HCT116 (cell line): ENCODE measurements at places on chromosomes 13 and 19. TPM values are rescaled to one million over a fixed set of nuclear protein-coding genes. Genes with fewer than 3 reads are reported as not detected.

Gene GRIK5
- 1.7 TPM for total RNA-seq

Gene CYP4F12
- 4.4 TPM for total RNA-seq

Gene KLK4
- total RNA-seq, result 0.84 TPM

Gene CYP4F2
- 1.1 TPM for total RNA-seq

Gene VSIG10L
- 4.6 TPM for total RNA-seq

Gene MAP4K1
- total RNA-seq, result 9.1 TPM

Gene KMT2B
- 29.9 TPM for total RNA-seq

Gene PSG5
- not detected for total RNA-seq

Gene MEIOSIN
- 2.1 TPM for total RNA-seq

Gene SLC8A2
- total RNA-seq, result 0.98 TPM

Gene PRODH2
- total RNA-seq, result 0.44 TPM

Gene ZNF578
- not detected for total RNA-seq

DNA sequence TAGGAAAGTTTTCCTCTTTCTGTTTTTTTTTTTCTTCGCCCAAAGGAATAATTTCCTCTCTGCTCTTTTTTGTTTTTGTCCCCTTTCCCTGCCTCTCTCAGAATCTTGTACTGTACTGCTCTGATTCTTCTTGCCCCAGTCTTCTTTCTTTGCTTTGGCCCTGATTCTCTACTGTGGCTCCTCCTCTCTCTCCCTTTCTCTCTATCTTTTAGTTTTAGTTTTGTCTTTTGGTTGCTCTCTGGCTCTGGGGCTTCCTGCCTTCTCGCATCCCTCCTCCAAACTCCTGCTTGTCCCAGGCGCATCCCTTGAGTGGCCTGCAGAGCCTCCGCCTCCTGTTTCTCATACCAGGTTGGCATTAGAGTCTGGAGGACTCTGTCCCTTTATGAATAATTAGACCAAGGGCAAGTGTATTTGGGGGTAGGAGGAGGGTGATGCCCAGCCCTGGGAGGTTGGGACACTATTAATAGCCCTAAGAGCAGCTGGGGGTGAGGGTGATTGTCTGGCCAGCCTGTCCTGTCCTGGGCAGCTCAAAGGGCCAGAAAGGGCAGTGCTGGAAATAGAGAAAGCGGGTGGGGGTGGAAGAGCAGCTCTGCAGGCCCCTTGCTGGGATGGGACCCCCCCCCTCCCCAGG is 39.1 kb downstream of the LYL1 start:
- DNase-seq, result no peak

- no peak for DNase-seq
Observed at GRCh38 chr19:6958791-6959190, 62.4 kb downstream of the MBD3L2B start.

DNA sequence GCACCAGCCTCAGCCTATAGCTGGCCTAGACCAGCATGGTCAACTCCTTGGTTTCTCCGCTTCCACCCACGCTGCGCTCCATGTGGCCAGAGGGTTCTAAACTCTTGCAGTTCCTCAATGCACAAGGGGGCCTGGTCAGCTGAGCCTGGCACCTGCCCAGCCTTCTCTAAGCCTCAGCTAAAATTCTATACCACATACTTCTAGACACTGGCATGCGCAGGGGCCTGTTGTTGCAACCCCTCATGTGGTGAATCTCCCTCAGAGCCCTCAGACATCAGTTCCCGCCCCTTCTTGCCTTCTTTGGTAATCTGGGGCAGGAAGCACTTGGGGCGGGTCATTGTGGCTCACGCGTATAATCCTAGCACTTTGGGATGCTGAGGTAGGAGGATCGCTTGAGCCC is 19.7 kb upstream of the LDLR start:
- no peak for DNase-seq

- no peak for DNase-seq
Observed at GRCh38 chr19:56134654-56134921, 6.5 kb upstream of the ZNF444 start.

DNA sequence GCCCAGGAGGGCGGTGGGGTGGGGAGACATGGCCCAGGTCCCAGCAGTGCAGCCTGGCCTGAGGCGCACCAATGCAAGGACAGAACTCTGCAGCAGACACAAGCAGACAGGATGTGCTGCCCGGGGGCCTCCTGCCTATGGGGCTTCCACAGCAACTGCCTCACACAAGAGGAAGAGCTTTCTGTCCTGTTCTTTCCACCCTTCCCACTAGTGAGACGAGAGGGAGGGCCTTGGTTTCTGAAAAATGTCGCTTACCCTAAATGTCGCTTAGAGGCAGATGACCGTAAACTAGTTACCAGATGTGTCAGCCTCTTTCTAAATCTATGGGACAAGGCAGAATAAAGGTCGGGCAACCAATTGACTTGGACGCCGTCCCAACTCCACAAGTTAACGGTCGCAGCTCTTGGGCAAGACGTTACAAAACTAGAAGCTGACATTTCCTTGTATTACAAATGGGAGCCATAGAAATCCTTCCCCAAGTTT is at the start of gene LAIR1:
TSS of gene LAIR1 (minus strand) at position 157 of the 483 bp plus-strand sequence. CDS start at position 30, 127 bp downstream.
- DNase-seq, result no peak

- DNase-seq, result no peak
Observed at GRCh38 chr13:102273111-102273510, 128.7 kb downstream of the FGF14 start.

DNA sequence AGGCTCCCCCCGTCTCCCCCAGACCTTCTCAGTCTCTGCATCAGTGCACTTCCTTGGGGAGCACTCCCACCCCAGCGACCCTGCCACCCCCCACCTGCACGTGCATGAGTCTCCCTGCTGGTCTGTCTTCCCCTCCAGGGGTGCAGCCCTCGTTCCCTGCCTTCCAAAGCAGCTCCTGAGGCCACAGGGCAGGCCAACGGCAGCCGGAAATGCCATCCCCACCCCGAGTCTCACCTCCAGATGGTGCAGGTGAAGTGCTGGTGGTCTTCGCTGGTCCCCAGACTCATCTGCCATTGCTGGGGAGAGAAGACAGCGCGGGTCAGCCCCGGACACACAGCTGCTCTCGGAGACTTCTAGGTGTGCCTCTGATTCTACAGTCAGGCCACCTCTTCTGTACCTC is 5.5 kb downstream of the MYDGF start:
- no peak for DNase-seq

GRCh38 chr19:5103061-5103701 is 134.3 kb downstream of the KDM4B start:
- DNase-seq, result no peak

- no peak for DNase-seq
Observed at GRCh38 chr13:21661097-21661909, 9.6 kb upstream of the FGF9 start.

- DNase-seq, result no peak
Observed at GRCh38 chr13:20981370-20982095, 79.0 kb upstream of the XPO4 start.

- DNase-seq, result no peak
Observed at GRCh38 chr19:2624537-2625091, 77.9 kb downstream of the GNG7 start.

DNA sequence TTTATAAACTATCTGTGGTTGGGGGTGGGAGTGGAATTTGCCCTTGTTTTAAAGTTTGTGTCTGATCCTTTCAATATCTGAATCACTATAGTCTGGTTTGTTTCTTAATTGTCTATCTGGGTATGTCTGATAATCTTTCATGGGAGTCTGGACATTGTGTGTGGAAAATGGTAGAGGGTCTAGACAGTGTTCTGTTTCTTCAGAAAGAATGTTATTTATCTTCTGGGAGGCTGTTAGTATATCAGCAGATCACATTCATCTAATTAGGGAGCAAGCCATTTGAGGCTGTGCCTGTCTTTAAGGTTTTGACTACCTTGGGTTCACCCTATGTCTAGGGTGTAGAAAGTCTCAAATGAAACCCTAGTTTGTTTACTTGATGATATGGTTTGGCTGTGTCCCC is 110.5 kb downstream of the NDFIP2 start:
- DNase-seq, result no peak

- no peak for DNase-seq
Observed at GRCh38 chr19:31450696-31451095, 101.5 kb upstream of the TSHZ3 start.

DNA sequence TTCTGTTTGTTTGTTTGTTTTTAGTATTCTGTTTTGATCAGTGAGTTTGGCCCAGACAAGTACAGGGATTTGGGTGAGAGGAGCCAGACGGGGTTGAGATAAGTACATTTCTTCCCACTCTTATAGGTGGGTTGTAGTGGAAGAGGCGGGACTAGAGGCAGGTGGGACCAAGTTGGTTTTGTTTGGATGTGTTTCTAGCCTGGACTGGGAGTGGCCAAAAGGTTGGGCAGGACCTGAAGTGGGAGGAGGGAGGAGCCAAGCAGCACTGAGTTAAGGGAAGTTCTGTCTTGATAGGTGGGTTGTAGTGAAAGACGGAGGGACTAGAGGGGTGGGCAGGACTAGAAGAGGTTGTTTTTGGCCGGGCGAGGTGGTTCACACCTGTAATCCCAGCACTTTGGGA is 9.0 kb downstream of the DNASE2 start:
- no peak for DNase-seq

GRCh38 chr13:30111810-30112209 is 195.5 kb downstream of the KATNAL1 start:
- no peak for DNase-seq

GRCh38 chr13:100522618-100523309 is 65.8 kb downstream of the GGACT start:
- no peak for DNase-seq

GRCh38 chr19:2271234-2272103 is 10.5 kb downstream of the PEAK3 start:
- no peak for DNase-seq

DNA sequence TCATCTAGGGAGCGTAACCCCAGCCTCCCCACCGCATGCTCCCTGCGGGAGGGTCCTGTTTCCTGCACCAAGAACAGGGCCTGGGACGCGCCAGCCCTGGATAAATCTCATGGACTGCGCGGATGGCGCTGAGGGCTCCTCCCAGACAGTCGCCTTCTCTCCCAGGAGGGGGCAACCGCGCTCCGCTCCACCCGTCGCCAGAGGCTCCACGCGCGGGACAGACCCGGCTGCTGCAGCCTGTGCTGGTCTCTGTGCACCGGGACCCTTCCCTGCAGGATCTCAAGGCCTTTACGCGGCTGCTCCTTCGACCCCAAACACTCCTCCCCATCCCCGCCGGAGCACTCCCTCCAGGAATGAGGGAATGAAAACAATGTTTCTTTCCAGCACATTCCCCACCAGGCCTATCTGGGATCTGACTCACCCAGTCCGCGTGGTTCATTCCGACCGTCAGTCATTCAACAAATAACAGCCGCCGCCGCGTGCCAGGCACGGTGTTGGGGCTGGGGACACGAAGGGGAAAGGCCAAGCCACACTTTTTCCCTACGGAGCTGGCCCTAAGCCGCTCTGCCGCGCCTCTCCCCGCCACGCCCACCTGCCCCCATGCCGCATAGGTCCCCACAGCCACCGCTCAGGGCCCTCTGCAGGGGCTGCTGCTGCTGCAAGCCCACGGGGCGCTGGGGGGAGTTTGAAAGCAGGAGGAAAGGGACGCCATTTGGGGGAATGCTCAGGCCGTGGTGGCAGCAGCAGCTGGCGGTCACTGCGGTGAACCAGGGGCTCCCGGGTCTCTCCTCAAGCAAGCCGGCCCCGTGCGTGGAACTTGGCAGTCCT is 6.0 kb downstream of the PNMA8B start:
- DNase-seq, result no peak

GRCh38 chr13:105952973-105953290 is 582.5 kb downstream of the EFNB2 start:
- DNase-seq, result no peak

DNA sequence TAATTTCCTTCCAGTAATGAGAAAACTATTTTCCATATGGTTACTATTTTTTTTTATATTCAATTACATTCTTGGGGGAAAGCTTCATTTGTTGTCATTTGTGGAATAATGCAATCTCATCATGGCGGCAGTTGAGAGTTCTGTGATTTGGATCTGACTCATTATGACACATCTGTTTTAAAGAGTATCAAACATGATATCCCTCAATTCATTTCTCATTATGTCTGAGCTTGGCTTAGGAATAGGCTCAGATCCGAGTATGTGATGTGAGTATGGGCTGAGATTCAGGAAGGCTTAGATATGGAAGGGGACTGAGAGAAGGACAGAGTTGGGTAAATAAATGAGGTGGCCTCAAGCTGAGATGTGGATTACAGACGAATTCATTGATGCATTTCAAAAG is 64.4 kb downstream of the POSTN start:
- DNase-seq, result no peak

- DNase-seq, result peak; percentile 79
Observed at GRCh38 chr19:11766597-11767591, at the start of gene ZNF441. ZNF441 (plus strand) TSS chr19:11767000; CDS start chr19:11767194, 194 bp downstream.

DNA sequence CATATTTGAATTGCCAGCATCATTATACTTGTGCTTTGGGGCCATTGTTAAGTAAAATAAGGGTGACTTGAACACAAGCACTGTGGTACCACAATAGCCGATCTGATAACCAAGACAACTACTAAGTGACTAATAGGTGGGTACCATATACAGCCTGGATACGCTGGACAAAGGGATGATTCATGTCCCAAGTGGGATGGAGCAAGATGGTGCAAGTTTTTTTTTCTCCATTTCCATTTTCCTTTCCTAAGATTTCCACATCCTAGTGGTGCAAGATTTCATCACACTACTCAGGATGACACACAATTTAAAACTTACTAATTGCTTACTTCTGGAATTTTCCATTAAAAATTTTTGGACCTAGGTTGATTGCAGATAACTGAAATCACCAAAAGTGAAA is 15.1 kb downstream of the BRCA2 start:
- DNase-seq, result no peak

DNA sequence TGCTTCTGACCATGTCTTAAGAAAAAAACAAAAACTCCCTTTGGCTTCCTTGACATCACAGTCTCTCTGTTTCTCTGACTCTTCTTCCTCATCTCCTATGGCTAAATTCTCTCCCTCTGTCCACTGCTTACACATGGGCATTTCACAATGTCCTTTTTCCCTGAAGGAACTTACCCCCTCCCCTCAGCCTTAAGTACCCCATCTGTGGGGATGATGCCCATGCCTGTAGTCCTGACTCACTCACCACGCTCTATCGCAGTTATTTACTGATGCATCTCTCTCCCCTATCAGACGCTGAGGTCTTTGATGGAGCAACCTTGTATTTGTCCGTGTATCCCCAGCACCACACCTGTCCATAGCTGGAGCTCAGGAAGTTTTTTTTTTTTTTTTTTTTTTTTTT is 32.4 kb downstream of the ACTN4 start:
- DNase-seq, result no peak

GRCh38 chr19:36265856-36266374 is 51.0 kb downstream of the ZNF146 start:
- no peak for DNase-seq

DNA sequence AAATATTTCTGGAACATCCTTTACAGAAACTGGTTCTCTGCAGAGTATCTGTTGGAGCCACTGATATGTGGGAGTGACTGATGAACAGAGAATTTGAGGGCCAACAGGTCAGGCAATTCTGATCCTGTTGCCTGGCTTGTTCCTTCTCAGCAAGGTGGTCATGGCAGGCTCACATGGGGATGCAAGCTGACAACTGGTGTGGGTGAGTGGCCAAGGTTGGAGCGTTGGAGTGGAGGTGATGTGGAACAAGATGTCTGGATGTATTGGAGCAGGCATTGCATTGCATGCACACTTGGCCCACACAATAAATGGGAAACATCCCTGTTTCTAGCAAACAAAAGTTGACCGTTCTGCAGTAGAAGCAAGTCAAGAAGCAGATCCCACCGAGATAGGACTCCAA is 380.7 kb downstream of the ZNF536 start:
- no peak for DNase-seq

GRCh38 chr19:11198769-11199424 is 1.6 kb upstream of the KANK2 start:
- DNase-seq, result no peak

- no peak for DNase-seq
Observed at GRCh38 chr13:102470283-102470917, 68.6 kb upstream of the FGF14 start.
